Activated effector memory CD4-positive, alpha-beta T cell treated with Interleukin-2 at 50 U/mL for 16 hours (primary cell): ENCODE measurements at places on chromosomes 13 and 19.

- DNase-seq = no peak
These were observed 9.9 kb downstream of the NACC1 start for GRCh38 chr19:13127811-13128575.

- DNase-seq = no peak
These were observed 11.6 kb downstream of the GATAD2A start for GRCh38 chr19:19417046-19417445.

- no peak for DNase-seq
These were observed 8.6 kb downstream of the PDX1 start for GRCh38 chr13:27928353-27928804.

GRCh38 chr19:4715529-4716221 lies 8.0 kb downstream of the DPP9 start:
- DNase-seq = no peak

DNA sequence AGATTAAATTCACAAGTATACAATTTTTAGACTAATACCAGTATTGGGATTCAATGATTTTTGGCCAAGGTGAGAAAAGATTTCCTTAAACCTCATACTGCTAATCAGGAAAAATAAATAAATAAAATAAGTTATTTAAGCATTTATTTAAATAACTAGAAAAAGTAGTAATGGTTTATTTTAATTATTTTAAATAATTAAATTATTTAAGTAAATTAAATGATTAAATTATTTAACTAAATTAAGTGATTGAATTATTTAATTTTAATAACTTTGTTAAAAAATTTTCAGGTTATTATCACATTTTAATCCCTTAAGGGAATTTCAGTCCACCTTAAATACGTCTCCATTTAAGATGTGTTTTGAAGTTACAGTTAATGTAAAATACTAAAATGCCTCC lies 1831.5 kb upstream of the MIR17HG start:
- DNase-seq = no peak

GRCh38 chr13:48761256-48761655 lies 107.5 kb downstream of the CYSLTR2 start:
- DNase-seq = no peak

- DNase-seq = no peak
These were observed 28.9 kb upstream of the CACTIN start for GRCh38 chr19:3655402-3656072.

GRCh38 chr13:80901530-80901929 lies 560.6 kb upstream of the SPRY2 start:
- DNase-seq = no peak

DNA sequence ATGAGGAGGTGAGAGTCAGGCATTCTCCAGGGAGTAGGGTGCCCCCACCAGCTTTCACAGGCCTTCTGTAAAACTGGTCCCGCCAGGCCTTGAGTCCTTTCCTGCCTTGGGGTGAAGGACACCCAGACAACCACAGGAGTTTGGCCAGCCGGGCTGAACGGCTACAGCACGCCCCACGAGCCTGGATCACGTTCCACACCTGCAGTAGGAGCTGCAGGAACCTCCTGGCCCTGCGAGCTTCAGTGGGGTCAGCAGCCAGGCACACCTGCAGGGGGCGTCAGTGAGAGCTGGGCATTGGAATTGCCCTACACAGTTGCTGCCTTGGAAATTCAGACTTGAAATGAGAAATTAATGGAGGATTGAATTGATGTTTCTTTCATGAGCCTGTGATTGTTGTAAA lies 45.7 kb downstream of the COL4A2 start:
- no peak for DNase-seq

DNA sequence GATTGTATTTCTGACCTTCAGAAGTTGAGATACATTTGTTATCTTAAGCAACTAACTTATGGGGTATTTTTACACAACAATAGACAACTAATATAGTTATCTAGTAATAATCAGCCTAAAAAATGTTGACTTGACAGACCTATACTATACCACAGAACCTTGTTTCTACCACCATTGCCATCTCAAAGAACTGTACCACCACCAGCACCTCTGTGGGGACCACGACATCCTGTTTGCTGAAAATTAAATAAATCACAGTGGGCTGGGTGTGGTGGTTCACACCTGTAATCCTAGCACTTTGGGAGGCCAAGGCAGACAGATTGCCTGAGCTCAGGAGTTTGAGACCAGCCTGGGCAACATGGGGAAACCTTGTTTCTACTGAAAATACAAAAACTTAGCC lies 24.0 kb downstream of the TSKS start:
- no peak for DNase-seq

DNA sequence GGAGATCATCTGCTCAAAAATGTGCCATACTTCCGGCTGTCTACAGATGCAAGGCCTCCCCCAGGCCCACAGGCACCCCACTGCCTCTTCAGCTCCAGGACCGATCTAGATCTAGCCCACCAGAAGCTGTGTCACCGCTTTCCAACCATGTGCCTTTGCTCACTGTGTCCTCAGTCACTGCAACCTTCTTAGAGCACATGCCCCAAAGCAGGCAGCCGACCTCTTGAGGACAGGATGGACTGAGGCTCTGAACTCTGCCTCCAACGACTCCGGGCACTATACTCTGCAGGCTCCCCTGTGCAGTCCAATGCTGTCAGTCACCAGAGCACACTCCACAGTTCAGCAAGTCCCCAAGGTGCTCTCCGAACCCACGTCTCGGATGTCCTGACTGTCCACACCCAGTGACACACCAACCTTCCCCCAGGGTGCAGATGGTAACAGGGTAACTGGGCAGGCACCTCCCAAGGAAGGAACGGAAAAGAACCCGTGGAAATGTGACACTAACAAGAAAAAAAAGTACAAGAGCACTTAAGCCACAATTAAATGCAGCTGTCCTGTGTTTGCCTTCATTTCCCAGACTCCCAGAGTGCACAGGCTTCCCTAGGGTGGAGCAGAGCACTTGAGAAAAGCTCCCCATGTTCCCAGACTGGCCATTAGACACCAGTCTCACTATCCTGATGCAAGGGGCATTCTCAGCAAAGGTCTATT lies 4.8 kb downstream of the STK24 start:
- DNase-seq = peak; percentile 16

DNA sequence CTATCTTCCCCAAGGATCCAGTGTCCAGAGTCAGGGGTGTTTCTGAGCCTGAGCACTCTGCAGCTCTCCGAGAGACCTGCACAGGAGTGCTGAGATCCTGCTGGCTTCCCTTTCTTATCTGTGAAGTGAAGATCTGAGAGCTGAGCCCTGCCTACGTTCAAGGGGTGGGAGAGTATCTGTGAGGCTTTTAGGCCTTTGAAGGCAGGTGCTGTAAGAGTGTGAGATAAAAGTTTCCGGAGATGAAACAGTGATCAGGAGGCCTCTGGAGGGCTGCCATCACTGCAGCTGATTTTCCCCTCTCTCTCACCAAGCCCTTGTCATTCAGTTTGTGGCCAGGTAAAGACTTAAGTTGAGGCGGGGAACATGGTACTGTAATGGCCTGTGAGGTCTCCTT lies 83.1 kb downstream of the AKAP11 start:
- DNase-seq = peak; percentile 33

DNA sequence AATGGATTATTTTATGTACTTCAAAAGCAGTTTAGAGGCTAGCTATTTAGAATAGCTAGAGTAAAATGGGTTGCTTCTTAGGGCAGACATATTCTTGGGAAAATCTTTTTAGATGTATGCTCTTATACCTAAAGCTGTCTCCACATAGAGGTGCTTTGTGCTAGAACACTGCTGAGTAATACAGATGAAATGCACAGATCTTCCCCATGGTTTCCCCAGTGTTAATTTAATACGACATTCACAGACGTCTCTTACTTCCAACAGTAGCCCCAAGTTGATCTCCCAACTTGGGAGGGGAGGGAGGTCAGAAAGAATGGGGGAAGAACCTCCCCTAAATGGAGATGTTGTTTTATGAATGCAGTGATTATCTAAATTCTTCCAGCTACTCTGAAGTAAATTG lies 16.9 kb downstream of the NALCN start:
- no peak for DNase-seq

DNA sequence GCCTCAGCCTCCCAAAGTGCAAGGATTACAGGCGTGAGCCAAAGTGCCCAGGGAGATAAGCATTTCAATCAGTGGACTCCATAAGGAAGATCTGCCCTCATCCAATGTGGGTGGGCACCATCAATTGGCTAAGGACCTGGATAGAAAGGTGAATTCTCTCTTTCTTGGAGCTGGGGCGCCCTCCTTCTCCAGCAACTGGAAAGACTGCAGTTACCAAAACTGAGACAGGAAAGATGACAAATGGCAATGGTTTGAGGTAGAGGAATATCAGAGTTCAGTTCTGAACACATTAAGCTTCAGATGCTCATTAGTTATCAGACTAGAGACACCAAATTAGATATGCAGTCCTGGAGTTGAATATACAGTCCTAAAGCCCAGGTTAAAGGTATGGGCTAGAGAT lies 10.5 kb upstream of the ELF1 start:
- DNase-seq = no peak

GRCh38 chr13:41565216-41565615 lies 107.9 kb downstream of the RGCC start:
- DNase-seq = no peak

- no peak for DNase-seq
These were observed 420.4 kb upstream of the GPC6 start for GRCh38 chr13:92806215-92806614.

GRCh38 chr19:43337737-43338136 lies 15.7 kb upstream of the CD177 start:
- no peak for DNase-seq

DNA sequence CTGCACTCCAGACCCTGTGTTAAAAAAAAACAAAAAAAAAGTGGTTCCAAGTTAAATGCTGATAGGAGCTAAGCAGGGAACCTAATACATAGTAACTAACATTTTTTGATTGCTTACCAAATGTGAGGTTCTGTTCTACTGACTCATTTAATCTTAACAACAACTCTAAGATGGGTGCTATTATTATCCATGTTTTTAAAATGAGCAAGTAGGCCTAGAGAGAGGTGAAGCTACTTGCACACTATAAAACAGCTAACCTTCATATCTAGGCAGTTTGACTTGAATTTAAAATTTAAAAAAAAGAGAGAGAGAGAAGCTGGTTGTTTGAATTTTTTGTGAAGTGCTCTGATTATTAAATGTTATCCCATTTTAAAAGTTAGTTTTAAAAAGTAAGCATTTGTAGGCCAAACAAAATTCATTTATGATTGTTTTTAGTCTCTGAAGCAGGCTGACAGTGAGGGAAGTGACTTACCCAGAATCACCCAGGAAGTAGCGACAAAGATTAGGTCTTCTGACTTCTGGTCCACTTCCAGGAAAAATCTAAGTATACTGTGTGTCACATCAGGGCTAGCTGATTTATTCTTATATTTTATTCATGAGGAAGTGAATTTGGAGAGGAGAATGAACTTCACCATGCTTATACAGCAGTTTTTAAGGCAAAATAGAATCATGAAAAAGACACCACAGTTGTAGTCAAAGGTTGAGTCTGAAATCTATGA lies 2.4 kb downstream of the SIGLECL1 start:
- no peak for DNase-seq

DNA sequence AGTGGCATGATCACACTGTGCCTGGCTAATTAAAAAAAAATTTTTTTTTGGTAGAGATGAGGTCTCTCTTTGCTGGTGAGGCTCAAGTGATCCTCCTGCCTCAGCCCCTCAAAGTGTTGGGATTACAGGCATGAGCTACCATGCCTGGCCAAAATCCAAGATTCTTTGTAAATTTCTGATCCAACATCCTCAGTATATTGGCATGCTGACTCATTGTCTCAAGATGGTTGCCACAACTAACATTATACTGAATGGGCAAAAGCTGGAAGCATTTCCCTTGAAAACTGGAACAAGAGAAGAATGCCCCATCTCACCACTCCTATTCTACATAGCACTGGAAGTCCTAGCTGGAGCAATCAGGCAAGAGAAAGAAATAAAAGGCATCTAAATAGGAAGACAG lies 100.0 kb downstream of the KLF5 start:
- DNase-seq = no peak

DNA sequence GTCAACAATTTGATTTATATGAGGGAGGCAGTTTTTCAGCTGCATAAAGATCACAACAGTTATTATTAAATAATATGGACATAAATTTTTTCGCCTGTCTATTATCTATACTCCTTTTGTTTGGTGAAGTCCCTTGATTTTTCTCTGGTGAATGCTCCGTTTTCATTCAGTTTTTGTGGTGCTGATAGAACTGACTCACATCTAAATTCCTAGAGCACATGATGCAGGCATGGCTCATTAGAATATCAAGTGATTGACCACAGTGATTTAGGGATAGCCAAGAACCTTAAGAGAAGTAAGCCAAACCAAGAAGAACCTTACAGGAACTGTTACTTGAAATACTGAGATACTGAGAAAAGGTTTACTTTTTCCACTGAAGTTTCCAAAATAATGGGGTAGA lies 208.9 kb downstream of the PRR20E start:
- no peak for DNase-seq

DNA sequence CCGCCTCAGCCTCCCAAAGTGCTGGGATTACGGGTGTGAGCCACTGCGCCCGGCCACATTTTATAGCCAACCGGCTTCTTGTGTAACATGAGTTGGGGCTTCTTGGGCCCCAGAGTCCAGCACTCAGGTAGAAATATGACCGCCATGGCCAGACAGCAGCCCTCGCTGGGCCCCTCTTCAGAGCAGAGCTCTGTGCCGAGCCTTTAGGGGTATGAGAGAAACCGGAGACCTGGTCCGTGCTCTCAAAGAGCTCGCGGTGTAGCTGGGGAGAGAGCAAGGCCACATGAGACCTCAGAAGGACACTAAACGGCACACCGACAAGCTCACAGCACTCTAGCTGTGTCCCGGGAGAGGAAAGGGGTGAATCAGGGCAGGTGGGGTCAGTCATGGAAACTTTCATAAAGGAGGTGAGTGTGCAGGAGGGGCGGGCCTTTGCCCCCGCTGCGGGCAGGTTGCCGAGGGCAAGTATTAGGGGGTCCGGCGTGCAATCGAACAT lies 15.8 kb downstream of the ACTN4 start:
- DNase-seq = no peak

- no peak for DNase-seq
These were observed 222.8 kb downstream of the POSTN start for GRCh38 chr13:37375724-37376123.

DNA sequence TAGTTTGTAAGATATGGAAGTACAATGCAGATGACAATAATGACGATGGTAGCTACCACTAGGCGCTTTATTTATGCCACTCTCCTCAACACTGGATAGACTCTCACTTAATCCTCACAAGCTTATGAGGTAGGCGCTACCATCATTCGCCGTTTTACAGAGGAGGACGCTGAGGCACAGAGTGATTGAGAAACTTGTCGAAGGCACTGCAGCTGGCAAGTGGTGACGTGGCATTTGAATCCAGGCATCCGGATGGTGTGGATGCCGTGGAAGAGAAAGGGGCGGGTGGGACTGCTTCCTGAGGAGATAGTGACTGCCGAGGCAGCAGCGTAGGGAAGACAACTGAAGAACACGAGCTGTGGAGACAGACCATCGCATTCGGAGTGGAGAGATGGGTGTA lies 1.3 kb upstream of the RPS9 start:
- no peak for DNase-seq
